Activated naive CD4-positive, alpha-beta T cell (primary cell): ENCODE measurements at places on chromosomes 3 and 15.

GRCh38 chr15:59835776-59836175, 146.7 kb upstream of the BNIP2 start:
- DNase-seq, result no peak

DNA sequence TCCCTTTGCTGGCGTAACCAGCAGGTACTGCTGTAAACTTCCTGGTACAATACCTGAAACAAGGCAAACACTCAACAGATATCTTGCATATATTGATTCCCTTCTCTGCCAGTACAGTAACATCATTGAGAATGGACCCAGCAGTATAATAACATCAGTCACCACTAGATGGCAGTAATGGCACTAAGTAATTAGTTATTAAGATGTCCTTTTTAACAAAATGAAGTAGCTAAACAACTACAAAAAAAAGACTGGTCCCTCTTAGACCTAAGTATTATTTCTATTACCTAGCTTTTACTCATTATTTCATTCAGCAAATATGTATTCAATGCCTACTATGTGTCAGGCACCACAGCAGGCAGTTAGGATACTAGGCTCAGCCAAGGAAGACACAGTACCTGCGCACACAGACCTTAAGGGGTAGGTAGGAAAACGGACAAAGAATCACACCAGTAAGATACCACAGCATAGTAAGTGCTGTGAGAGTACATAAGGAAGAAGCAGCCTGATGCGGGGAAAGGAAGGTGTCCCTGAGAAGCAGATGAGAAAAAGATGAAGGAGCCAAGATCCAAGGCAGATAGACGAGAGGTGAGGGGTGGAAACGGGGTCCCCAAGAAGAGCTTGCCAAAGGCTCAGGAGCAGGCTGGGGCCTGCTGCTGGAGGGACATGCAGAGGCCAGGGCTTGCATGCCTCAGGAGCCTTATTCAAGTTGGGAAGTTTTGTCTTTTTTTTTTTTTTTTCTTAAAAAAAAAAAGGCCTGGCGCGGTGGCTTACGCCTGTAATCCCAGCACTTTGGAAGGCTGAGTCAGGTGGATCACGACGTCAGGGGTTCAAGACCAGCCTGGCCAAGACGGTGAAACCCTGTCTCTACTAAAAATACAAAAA, 102.7 kb upstream of the CHD2 start:
- DNase-seq, result no peak

DNA sequence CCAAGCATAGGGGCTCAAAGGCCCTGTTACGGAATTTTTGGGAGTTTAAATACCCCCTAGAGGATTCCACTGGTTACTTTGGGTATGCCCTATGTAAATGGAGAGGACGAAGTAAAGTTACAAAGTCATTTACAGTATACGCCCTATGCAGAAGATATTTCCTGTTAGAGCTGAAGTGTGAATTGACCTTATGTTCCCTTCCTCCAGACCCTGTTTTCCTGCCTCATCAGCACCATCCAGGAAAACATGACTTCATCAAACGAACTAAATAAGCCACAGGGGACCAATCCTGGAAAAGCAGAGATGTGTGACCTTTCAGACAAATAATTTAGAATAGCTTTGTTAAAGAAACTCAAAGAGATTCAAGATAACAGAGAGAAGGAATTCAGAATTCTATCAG, 177.4 kb downstream of the SQOR start:
- DNase-seq, result no peak

GRCh38 chr3:99529265-99529664, 109.1 kb upstream of the COL8A1 start:
- DNase-seq, result no peak

DNA sequence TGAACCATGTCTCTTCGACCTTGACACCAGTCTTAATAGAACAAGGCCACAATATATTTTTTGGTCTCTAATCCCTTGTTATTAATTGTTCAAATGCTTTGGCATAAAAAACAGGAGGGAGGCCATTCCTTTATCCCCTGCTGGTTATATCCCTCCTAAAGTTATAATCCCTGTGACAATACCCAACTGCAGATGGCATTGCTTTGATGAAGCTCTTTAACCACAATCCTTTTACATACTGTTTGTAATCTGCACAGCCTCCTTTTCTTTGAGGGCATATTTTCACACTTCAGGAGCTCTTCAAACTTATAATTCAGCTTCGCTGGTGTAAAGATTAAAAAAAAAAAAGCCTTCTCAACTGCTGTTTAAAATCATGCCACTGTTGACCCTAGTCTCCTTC, 919.0 kb downstream of the EPHA3 start:
- no peak for DNase-seq

DNA sequence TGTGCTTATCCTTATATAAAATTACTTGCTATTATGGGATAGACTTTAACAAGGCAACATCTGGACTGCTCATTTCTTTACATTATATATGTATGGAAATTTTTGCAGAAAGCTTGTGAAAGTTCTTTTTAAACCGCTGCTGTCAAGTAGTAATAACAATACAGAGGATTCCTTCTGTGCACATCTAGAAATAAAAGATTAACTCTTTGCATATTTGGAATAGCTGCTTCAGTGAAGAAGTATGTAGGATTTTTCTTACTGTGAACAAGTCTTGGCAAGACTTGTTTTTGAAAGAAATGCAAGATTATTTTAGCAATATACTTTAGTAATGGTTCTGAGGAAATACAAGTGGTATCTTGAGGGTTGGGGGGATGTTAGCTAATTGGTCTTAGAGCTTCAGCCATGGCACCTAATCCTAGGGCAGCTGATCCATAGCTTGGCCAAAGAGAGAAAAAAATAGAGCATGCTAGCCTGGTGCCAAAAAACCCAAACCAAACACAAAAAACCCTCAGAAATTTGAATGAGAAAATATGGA, 4.3 kb downstream of the PRKCI start:
- DNase-seq, result no peak

DNA sequence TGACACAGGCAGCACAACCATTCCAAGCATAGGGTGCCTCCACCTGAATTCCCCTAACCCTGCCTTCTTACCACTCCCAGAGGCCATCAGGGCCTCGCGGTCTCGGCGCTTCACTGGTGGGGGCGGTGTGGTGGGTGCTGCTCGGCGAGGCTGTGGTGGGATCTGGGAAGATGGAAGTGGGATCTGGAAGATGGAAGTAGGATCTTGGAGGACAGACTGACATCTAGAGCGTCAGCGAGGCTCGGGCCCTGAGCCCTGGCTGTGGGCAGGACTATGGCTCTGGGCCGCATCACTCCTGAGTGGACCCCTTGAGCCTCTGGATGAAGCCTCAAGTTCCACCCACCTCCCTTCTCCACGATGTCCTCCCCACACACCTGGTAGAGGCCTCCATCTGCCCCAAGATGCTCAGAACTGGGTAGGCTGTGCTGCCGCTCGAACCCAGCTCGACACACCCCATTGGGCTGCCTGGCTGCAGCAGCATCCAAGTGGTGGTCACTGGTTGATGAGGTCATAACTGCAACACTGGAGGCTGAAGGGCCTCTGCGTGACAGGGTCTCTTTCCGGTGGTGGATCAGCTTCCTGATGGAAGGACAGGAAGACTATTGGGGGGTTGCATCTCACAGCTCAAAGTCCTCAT, 3.6 kb downstream of the NCKIPSD start:
- no peak for DNase-seq

- no peak for DNase-seq
Observed at GRCh38 chr3:69273896-69274295, 112.0 kb downstream of the FRMD4B start.

GRCh38 chr15:32716216-32716914, 1.4 kb upstream of the GREM1 start:
- DNase-seq, result no peak

DNA sequence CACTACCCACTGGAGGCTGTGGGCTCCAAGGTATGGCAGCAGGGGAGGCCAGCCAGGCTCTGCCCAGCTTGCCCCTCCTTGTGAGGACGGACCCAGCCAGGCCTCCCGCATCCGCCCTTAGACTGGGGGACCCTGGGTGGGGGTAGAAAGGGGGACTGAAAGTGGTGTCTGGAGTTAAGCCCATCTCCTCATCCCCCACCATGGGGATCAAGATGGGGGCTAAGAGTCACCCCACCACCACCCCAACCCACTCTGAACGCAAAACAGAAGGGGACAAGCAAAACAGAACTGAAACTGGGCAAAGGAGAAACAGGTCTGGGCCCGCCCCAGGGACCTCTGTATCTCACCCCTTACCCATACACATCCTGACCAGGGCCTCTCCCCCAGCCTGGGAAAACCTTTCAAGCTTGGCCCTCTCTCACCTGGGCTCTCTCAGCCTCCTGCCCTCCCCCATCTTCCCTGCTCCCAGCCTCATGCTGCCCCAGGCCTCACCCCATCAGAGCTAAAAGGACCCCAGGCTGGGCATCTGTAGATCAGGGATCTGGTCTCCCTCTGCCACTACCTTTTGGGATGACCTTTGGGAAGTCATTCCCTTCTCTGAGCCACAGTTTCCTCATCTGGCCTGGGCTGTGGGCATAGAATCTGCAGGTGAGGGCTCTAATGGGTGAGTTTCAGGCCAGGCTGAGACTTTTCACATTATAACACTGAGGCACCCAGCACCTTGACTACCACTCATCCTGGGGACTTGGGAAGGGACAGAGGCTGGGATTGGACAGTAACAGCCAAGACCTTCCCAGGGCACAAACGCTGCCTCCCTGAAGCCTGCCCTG, 30.0 kb upstream of the CYP11A1 start:
- no peak for DNase-seq

GRCh38 chr3:114402838-114403237, 109.0 kb downstream of the TIGIT start:
- DNase-seq, result no peak

GRCh38 chr15:70339571-70340493, 242.1 kb upstream of the TLE3 start:
- no peak for DNase-seq

- no peak for DNase-seq
Observed at GRCh38 chr15:60839510-60840211, 360.7 kb upstream of the ICE2 start.

GRCh38 chr15:85063088-85063487, 81.4 kb downstream of the PDE8A start:
- DNase-seq, result no peak

DNA sequence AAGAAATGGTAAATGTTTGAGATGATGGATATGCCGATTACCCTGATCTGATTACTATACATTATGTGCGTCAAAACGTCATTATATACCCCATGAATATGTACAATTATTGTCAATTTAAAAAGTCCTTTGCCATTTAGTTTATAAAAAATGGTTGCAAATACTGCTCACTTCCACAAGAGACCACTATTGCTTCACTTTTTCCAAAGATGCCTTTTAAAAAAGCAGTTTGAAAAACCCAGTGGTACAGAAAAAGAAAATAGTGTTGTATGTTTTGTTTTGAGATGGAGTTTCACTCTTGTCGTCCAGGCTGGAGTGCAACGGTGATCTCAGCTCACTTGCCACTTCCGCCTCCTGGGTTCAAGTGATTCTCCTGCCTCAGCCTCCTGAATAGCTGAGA, 39.3 kb downstream of the EDEM1 start:
- DNase-seq, result no peak

GRCh38 chr3:20340324-20340928, 154.4 kb upstream of the SGO1 start:
- DNase-seq, result peak; percentile 0

GRCh38 chr3:45765266-45765851, 31.0 kb downstream of the SLC6A20 start:
- DNase-seq, result no peak

- no peak for DNase-seq
Observed at GRCh38 chr3:51139616-51140015, 245.5 kb upstream of the MANF start.

DNA sequence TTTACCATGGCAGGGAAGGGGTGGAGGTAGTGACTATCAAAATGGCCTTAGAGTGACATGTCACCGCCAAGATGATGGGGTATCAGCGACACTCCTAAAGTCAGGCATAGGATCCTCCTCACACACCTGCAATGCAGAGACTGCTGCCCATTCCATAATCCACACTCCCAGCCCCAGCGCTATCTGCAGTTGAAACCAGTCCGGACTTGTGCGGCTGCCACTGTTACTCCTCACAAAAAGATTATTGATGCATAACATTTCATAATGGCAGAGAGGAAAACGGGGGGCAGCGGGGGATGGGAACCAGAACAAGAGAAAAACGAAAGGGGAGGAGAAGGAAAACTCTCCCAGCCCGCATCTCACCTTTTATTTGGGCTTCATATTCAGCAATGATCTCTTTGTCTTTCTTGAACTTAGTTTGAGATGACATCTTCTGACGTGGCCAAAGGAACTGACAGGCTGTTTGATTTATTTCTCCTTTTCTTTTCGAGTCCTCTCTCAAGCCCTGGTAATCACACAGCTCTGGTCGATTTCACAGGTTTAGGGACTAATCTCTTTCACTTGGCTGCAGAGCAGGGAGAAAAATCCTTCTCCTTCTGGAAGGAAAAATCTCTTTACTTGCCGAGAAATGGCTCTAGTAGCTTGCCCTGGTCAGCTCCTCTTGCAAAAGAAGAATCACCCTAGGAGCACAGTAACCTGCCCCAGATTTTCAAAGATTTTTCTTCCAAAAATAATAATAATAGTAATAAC, 749 bp downstream of the SRGAP3 start:
- DNase-seq, result no peak

DNA sequence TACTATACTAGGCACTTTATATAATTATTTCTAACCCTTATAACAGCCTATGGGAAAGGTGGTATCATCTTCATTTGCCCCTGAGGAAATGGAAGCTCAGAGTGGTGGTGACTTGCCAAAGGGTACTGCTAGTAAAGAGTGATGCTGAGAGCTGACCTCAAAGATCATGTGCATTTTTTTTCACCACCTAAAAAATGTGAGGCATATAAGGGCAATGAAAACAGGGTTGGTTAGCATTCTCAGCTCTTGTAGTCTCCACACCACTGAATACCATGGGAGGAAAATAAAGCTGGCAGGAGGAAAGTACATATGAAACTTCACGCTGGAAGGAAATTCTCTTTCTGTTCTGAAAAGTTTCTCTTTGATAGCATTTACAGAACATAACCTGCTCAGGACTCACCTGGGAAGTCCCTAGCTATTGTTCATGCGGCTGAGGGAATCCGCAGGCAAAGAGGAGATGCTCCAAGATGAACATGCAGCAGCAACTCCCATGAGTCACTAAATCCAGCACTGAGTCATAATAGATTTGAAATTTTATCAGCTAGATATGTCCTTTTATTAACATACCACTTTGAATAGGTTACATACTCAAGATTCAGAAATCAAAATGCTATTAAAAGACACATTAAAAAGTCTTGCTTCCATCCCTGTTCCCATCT, 17.3 kb downstream of the FAIM start:
- DNase-seq, result no peak

GRCh38 chr3:117355566-117355965, 646.0 kb downstream of the TUSC7 start:
- no peak for DNase-seq

DNA sequence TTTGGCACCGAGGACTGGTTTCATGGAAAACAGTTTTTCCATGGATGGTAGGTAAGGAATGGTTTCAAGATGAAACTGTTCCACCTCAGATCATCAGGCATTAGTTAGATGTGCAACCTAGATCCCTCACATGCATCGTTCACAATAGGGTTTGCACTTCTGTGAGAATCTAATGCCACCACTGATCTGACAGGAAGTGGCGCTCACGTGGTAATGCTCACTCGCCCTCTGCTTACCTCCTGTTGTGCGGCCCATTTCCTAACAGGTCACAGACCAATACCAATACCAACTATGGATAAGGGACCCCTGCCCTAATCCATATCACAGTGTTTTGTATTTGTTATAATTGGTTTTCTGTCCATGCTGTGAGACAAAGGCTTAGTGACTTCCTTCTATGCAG, 58.9 kb downstream of the SLMAP start:
- peak; percentile 10 for DNase-seq

GRCh38 chr3:48715174-48715800, 1.7 kb downstream of the IP6K2 start:
- no peak for DNase-seq
